ENCODE measurements at places on chromosomes 12 and 14.

DNA sequence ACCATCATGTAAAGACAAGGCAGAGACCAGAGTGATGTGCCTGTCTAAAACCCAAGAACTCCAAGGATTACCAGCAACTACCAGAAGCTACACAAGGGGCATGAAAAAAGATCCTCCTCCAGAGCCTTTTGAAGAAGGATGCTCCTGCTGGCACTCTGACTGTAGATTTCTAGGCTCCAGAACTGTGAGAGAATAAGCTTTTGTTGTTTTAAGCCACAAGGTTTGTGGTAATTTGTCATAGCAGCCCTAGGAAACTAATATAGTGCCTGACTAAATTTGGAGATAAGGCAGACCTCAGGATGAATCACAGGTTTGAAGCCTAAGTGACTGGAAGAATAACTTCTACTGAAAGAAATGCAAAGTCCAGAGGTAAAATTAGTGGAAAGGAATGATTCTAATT lies 132.9 kb downstream of the CEP83 start:
- no peak for DNase-seq

DNA sequence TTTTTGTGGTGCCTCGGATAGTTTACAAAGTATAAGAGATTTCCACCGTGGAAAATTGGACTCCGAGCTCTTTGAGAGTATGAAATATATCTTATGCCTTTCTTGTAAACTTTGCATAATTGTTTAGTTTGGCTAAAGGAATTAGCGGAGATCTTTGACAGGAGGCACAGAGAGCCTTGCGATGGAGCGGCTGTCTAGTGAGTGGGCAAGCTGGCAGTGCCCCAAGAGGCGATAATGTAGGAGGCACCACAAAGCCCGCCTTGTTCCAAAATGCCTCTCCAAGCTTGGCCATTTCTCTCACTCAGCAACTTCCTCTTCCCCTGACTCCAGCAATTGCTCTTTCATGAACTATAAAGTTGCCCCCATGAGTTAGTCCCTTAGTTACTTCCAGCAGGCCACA lies 270.1 kb upstream of the PRICKLE1 start:
- DNase-seq = no peak

DNA sequence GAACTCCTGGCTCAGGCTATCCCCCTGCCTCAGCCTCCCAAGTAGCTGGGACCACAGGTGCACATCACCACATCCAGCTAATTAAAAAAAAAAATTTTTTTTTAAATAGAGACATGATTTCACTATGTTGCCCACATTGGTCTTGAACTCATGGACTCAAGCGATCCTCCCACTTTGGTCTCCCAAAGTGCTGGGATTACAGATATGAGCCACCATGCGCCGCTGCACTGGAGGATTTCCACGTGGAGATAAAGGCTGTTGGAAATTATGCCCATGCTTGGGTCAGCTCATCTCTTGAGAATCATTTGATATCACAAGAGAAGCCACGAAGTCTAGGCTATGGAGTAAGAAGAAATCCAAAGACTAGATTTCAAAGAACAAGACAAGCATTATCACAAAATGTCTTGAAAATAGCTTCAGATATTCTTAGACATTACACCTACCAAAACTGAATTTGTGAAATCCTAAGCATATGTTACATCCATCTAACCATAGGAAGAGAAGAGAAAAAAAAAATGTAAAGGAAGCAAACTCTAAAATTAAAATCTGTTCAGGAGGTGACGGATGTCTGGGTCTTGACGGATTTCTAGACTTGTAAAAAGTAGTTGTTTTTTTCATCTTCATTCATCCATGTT lies 99.1 kb downstream of the PTPN11 start:
- DNase-seq = no peak

GRCh38 chr12:68572661-68573060 lies 38.0 kb upstream of the RAP1B start:
- no peak for DNase-seq

DNA sequence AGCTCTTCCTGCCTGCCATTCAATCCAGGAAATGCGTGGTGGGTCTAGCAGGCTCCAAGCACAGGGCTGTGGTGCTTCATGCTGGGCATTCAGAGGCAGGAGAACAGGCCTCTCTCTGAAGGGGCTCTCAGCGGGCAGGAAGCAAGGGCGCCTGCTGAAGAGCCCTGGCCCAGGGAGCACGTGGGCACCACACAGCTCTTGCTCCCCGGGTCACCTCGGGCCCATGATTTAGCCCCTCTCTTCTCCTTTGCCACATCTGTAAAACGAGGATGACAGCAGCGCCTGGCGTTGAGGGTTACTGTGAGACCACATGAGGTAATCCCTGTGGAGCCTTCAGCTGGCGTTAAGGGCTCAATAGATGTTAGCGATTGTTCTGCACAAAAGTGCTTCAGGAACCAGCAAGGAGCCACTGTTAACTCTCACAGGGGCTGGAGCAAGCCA lies 37.6 kb upstream of the SPTLC2 start:
- peak; percentile 87 for DNase-seq

GRCh38 chr12:108021949-108022522 lies 107.1 kb upstream of the WSCD2 start:
- no peak for DNase-seq

DNA sequence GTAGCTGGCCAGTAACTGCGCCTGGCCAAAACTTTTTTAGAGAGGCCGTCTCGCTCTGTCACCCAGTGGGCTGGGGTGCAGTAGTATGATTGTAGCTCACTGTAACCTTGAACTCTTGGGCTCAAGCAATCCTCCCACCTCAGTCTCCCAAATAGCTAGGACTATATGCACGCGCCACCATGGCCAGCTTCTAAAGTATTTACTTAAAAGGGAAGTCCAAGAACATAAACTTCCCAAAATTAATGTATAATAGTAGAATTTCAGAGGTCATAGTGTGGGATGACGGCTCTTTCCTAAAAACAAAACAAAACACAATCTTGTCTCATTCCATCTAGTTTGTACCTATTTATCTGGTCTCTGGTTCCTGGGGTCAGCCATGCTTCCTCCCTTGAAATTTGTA lies 42.2 kb upstream of the FOS start:
- DNase-seq = no peak

DNA sequence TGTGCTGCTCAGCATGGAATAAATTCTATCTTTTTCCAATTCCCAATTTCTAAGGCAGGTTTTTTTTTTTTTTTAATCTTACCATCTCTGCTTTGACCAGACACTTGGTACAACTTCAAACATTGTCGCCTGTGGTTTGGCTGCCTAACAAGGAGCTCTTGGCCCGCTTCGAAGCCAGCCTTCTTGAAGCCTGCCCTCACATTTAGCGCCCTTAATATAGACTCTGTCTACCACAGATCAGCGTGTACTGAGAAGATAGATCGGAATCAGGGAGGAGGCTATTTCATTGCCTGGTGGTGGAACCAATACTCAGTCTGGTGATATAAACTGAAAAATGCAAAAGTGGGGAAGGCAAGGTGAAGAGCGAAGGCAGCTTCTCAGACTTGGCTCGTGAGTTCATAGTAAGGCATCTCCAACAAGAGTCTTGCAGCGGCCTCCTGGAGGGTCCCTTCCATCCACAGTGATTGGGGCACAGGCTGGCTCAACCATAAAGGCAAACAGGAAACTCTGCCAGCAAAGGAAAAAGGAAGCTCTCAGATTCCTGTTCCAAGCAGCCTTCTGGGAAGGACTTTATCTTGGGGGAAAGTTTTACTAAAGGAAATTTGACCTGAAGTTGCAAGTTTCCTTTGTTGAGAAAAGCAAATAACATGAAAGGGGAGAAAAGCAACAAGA lies 103.2 kb upstream of the BCL2L14 start:
- no peak for DNase-seq

DNA sequence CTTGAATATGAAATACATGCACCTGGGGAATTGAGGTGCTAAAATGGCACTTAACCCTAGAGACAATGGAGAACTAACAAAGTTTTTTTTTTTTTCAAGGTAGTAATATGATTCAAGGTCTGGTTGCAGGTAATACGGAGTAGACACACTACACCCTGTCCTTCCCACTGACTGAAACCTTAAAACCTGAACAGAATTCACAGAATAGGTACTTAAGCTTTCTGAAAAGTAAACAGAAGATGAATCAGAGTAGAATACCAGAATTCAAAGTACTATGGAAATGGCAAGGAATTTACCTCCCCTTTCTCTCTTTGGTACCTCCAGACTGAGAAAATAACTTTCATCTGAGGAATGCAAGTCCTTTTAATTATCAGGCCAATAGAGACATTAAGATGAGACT lies 87.2 kb downstream of the PAPLN start:
- no peak for DNase-seq

- DNase-seq = no peak
These were observed 30.3 kb downstream of the ANO6 start for GRCh38 chr12:45246236-45246635.

DNA sequence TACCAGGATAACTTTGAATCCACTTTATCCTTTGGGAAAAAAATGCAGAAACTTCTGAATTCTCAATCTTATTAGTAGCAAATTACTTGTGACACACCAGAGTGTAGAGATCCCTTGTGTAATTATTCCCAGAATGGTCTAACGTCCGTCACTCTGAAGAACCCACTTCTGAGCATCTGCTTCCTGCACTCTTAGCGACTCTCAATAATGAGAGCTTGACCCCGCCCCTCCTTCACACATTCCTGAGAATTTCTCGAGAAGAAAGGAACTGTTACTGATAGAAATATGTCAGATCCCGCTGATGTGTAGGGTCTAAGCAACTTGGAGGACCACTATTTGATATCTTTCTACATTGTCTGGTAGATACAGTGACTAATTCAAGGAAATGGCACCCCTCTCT lies 218.3 kb upstream of the PDZRN4 start:
- DNase-seq = no peak

DNA sequence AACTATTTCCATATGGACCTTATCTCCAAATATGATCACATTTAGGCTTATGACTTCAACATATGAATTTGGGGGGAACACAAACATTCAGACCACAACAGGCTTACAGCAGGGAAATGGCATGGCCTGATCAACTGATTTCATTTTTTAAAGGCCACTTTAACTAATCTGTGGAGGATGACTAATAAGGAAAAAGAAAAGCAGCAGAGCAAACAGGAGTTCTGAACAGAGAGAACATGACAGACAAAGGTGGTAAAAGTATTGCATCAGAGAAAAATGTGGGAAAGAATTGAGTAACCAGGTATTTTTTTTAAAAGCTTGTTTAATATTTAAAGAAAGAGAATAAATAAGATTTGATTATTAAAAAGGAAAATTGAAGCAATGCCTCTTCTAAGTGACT lies 366.1 kb upstream of the TMPO start:
- no peak for DNase-seq

DNA sequence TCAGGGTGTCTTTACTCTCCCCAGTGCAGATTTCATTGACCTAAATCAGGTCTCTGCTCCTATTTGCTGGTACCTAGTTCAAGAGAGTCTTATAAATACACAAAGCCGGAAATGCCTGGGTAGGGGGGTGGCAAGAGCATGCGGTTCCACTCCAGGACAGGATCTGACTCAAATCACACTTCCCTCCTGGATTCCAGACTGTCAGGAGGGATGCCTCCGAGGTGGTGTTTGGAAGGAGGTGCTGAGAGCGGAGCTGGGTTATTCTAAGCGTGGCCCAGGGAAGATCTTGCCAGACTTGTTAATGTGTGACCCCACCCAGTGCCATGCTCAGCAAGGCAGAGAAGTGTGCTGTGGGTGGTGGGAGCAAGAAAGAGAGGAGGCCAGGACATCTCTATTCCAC lies 49.8 kb downstream of the B4GALNT3 start:
- DNase-seq = no peak

GRCh38 chr14:35254736-35255135 lies 37.4 kb upstream of the PSMA6 start:
- no peak for DNase-seq

- no peak for DNase-seq
These were observed 25.7 kb downstream of the R3HDM2 start for GRCh38 chr12:57404966-57405640.

DNA sequence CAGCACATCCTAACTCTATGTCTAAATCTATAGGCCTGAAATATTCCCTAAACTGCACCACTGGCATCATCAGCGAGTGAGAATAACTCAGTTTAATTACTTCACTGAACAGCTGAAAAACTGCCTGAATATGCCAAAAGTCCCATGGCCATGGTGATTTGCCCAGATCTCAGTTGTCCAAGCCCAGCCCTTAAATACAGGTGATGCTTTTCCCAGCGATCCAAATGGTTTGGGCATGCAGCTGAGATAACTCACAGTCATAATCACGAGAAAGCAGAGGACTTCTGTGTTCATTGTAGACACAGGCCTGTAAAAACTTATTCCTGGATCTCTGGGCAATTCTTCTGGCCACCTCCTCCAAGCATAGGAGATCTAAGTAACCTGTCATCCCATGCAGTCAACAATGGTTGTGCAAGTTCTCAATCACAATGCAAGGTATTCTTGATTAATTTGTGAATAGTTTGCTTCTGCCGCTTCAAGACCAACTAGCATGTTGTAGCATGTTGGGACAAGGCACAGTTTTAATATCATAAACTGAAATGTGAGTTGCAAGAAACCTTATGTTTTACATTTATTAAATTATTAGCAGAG lies 40.5 kb downstream of the DUSP6 start:
- DNase-seq = no peak

All from NCI-H187 treated with DMSO at 0.1 percent for 48 hours (cell line).